Thoracic aorta (tissue), 2 donors: ENCODE measurements at places on chromosomes 3 and 15. TPM values are rescaled to one million over a fixed set of nuclear protein-coding genes. Genes with fewer than 3 reads are reported as not detected.

- H3K27me3 ChIP-seq, result no peaks in the 10 kb centered on the region
- H3K27ac ChIP-seq, result no peak overlapping the region
- no peaks in the 10 kb centered on the region for H3K36me3 ChIP-seq
- DNase-seq, result no peak
- no peak overlapping the region for H3K4me3 ChIP-seq
Observed at GRCh38 chr15:35107122-35107521, 22.0 kb upstream of the NANOGP8 start.

The HRG gene
- total RNA-seq, result not detected

GRCh38 chr3:185717121-185717520, 107.7 kb downstream of the IGF2BP2 start:
- no peaks in the 10 kb centered on the region for H3K36me3 ChIP-seq
- no peaks in the 10 kb centered on the region for H3K4me1 ChIP-seq
- H3K4me3 ChIP-seq, result no peak overlapping the region
- H3K27me3 ChIP-seq, result no peaks in the 10 kb centered on the region

- no peaks in the 10 kb centered on the region for H3K4me1 ChIP-seq
- H3K27me3 ChIP-seq, result no peaks in the 10 kb centered on the region
- no peak overlapping the region for H3K4me3 ChIP-seq
- no peak for DNase-seq
Observed at GRCh38 chr3:28799084-28799483, 450.5 kb upstream of the AZI2 start.

DNA sequence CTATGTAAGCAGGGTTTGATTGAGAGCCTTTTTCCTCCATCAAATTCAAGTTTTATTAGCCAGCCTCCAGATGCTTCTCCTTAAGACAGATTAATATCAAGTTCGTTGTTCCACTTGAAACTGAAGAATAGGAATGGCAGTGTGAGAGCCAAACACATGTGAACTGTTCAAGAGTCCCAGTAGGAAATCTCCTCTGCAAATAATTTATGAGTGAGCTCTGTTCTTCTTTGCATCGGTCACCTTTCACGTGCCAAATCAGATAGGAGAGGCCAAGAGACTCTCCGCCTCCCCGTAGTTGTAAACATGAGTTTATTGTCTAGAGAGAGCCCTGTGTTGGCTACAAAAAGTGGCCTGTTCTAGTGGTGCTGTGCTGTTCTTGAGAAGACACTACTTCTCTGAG, 372.1 kb upstream of the NR2F2 start:
- H3K4me3 ChIP-seq, result no peak overlapping the region
- H3K36me3 ChIP-seq, result no peaks in the 10 kb centered on the region
- no peak for DNase-seq
- H3K4me1 ChIP-seq, result no peaks in the 10 kb centered on the region
- H3K27ac ChIP-seq, result no peak overlapping the region

DNA sequence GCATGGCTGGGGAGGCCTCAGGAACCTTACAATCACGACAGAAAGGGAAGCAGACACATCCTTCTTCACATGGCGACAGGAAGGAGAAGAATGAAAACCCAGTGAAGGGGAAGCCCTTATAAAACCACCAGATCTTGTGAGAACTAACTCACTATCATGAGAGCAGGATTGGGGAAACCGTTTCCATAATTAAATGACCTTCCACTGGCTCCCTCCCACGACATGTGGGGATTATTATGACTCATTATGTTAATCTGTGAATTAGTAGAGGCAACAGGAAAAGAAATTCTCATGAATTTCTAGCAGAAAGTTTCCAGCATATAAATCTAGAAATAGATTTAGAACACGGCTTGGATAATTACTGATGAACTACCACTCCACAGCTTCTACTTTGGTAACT, 937.3 kb downstream of the ROBO1 start:
- no peak overlapping the region for H3K4me3 ChIP-seq
- H3K27ac ChIP-seq, result no peak overlapping the region
- no peaks in the 10 kb centered on the region for H3K36me3 ChIP-seq

The EFHB gene
- 0.41 TPM for total RNA-seq

The C2CD4B gene
- total RNA-seq, result 42.1 TPM

- H3K27ac ChIP-seq, result no peak overlapping the region
- H3K4me1 ChIP-seq, result no peaks in the 10 kb centered on the region
- DNase-seq, result no peak
- H3K4me3 ChIP-seq, result no peak overlapping the region
Observed at GRCh38 chr15:52153900-52154895, 37.0 kb downstream of the GNB5 start.
